ENCODE measurements at places on chromosomes 11 and 22.

DNA sequence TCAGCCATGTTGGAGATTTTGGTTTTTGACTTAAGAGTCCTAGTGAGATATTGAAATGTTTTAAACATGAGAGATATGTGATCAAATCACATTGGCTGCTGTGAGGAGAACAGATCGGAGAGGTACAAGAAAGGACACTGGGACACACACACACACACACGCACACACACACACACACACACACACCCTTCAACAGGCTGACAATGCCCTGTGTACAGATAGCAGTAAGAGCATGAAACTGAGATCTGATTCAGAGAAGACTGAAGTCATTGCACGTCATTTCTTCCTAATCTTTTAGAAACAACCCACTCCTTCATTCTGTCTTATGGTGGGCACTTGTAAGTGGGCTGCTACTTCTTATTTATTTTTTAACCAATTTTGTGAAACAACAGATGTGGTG, 200.5 kb upstream of the E2F8 start:
- no peak for DNase-seq

DNA sequence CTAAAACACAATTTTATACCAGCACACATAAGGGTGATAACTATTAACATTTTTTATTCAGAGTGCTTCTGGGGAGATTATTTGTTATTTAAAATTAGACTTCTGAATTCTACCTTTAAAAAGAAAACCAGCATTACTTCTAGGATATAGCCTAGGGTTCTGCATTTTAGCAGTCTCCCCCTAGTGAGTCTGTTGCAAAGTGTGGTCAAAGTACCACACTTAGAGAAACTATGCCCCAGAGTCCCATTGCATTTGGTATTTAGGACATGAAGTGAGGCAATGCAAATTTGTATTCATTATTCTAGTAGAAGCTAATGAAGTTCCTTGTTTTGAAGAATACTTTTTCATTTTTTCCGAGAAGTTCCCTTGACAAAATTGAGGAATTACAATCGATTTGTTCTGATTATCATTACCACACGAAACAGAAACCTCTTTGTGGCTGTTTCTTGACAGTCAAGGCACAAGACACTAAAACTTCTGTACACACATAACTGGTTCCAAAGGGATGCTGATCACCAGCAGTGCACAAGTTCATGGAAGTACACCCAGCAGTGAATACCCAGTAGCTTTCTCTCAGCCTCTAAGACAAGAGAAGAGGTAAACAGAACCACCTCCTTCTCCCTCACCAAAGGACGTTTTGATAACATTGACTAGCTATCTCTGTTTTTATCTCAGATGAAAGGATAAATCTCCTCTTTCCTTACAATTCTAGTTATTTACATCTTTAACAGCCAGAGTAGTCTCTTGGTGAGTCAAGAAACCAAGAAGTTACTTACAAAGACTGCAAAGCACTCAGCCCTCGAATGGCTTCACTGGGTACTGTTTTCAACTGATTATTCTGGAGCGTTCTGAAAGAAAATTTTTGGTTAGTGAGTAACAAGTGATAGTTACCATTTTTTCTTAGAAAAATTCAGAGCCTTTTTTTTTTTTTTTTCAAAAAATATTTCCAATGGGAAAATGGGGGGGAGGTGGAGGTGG, 27.6 kb upstream of the CCDC34 start:
- DNase-seq = no peak

- peak; percentile 33 for DNase-seq
Observed at GRCh38 chr11:13761250-13761649, 92.8 kb downstream of the FAR1 start.

DNA sequence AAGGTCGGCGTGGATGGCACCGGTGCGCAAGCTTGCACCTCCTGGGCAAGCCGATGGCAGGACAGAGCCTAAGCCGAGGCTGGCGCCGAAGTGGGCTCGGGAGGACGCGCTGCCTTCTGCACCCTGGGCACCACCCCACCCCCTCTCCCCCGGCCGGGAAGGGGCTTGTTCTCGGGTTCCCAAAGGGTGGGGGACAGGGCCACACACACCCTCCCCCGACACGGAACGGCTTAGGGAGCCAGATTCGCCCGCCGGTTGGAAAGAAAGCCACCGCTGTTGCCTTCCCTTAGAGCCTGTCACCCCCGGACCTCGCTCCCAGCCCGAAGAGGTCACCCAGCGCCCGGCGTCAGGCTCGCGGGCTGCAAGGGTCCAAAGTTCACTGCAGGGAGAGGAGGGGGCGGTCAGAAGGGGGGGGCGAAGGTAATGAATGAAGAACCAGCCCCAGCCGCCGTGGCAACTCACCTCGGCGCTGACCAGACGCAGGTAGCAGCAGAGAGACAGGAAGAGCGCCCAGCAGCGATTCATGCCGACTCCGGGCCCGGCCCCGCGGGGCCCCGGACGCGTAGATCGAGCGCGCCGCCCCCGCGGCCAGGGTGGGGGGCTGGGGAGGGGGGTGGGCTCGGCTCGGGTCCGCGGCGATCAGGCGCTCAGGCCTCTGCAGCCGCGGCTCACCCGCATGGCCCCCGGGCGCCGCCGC, 1.2 kb downstream of the PDGFB start:
- DNase-seq = no peak

DNA sequence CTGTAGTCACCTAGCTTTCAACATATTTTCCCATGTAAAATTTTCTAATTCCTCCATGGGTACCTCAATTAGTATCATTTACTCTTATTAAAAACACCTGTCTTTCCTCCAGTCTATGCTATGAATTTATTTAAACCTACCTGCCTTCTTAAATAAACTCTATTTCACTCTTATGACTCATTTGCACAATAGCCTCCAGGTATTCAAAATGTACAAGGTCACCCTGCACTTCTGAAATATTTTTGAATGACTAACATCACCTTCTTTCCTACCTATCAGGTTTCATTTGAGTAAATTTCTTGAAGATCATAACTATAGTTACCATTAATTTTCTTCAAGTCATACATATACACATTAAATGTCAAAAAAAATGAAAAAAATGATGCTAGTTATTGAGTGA, 939.7 kb downstream of the DLG2 start:
- no peak for DNase-seq

GRCh38 chr11:107252429-107253161, 205.0 kb downstream of the CWF19L2 start:
- DNase-seq = no peak

DNA sequence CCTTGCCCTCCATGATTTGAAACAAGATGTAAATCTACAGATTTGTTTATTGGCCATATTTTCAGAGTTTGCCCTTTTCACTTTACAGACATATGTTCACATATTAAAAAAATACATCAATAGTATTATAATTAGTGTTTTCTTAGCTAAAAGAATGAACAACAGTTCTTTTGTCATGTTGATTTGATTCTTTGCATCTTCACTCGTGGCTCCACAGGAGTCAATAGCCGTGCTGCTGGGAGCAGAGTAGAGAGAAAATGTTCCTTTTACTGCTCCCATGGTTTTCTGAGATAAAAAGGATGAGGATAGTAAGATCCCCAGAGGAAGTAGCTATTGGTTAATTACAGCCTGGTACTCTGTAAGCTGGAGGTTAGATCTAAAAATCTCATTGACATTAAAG, 151.2 kb downstream of the PGR start:
- no peak for DNase-seq

DNA sequence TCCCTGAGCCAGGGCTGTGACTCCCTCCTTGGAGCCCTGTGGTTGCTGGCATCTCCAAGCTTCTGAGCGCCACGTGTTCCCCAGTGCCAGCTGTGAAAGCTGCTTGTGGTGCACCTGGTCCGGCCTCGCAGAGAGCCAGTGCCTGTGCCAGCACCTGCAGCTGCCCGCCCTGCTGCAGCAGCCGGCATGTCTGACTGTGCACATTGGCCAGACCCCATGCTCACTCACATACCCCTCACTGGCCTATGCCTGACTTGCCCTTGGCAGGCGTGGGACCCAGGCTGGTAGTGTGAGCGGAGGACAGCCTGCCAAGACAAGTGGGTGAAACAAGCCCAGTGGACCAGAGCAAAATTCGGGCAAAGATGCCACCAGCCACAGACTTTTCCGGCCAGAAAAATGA, 9.8 kb downstream of the MRPL48 start:
- no peak for DNase-seq

DNA sequence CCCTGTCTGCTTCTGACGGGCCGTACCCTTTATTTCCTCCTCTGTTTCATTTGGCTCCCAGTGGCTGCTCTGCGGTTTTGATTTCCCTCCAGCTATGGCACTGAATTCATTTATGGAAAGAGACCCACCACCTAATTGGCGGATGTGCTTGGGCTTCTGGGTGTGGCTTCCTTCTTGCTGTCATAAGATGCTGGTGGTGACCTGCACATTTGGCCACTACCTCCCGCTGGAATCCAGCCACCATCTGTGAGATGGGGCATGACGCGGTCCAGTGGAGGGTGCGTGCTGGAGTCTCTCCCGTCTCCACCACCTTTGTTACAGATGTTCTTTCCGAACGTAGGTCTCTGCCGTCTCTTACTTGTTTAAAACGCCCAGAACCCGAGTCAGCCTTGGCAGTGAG, 47.7 kb upstream of the FADD start:
- DNase-seq = no peak

GRCh38 chr11:46671958-46672315, 28.5 kb downstream of the ARHGAP1 start:
- DNase-seq = no peak

GRCh38 chr22:20106849-20107237, 9.1 kb upstream of the RANBP1 start:
- DNase-seq = no peak

GRCh38 chr11:92224054-92224406, 588 bp upstream of the FAT3 start:
- DNase-seq = no peak

GRCh38 chr22:25888399-25889054, 146.5 kb downstream of the MYO18B start:
- no peak for DNase-seq

DNA sequence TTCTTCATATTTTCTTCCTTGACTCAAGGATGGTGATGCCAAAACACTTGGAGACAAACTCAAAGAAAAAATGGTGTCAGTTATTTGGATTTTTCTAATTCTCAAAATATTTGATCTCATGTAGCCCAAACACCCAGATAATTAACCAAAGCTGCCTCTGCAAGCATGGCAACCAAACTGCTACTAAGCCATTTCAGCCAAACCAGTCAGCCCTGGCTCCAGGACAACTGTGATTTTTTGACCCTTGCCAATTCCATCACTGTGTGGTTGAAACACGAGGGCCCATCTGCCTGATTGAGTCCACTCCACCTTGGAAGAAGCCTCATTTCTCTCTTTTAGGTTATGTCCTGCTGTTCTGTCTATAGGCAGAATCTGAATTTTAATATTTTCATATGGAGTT, 277.4 kb downstream of the BLID start:
- no peak for DNase-seq

DNA sequence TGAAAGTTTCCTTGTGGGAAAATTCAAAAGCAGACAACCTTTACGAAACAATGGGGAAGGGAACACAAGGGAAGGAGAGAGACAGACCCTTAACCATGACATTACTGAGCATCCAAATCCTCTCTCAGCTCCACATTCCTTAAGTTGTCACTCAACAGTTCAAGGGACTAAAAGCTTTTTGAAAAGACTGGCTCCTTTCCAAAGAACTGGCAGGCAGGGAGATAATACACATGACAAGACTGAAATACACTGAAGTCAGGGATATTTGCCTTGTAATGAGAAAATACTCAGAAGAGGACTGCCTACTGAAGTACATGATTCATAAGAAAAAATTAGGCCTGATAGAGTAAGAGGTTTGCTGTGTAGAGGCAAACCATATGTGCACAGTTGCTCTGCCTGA, 69.1 kb downstream of the SMCO4 start:
- no peak for DNase-seq

DNA sequence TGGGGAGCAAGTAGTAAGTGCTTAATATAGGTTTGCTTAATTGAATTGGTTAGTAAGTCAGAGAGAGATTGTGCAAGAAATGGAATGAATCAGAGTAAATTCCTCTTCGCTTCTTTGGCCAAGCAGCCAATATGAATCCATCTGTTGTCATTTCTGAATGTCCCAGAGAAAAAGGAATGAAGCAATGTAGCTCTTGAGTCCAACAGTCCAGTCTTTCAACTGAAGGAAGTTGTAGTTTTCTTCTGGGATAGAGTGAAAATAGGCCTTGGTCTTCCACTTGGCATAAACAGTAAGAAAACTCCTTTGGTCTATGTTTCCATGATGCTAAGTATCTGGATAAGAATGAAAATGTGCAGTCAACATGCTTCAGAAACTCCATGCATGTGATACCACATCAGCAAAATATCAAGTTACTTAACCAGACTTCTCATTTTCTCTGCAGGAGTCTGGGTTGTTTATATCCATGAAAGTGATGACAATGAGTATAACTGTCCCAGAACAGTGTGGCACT, 1.8 kb upstream of the FIBIN start:
- peak; percentile 79 for DNase-seq

DNA sequence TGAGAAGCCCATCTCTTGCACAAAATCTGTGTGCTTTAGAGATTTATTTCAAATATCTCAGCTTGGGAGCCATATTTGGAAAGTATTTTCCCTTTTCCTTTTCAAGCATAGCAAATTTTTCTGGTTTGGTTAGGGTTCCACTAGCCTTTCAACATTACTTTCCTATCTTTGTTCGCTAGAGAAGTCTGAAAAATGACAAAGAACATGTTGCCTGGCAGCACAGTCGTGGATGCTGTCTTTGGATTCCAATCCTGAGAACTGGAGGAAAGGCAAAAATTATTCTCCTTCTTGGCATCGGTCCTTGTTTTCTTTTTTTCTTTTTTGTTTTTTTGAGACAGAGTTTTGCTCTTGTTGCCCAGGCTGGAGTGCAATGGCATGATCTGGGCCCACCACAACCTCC, 6.9 kb upstream of the MTCH2 start:
- DNase-seq = no peak

DNA sequence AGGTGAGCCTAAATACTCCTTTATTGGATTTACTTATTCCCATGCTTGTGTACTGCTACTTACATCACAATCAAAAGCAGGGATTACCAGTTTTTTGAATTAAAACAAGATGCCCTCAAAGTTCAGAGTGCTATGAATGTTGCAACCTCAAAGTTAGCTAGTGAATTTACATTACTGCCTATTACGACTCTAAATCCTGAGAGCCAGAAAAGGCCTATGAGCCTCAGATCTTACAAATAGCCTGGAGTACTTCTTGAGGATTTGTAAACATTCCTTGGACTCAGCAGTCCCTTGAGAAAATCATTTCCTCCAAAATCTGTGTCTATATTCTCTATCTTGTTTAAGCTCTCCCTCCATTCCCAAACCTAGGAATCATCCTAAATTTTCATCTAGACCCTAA, 25.5 kb downstream of the CHORDC1 start:
- no peak for DNase-seq

- no peak for DNase-seq
Observed at GRCh38 chr11:104784684-104785460, 113.4 kb downstream of the CASP12 start.

DNA sequence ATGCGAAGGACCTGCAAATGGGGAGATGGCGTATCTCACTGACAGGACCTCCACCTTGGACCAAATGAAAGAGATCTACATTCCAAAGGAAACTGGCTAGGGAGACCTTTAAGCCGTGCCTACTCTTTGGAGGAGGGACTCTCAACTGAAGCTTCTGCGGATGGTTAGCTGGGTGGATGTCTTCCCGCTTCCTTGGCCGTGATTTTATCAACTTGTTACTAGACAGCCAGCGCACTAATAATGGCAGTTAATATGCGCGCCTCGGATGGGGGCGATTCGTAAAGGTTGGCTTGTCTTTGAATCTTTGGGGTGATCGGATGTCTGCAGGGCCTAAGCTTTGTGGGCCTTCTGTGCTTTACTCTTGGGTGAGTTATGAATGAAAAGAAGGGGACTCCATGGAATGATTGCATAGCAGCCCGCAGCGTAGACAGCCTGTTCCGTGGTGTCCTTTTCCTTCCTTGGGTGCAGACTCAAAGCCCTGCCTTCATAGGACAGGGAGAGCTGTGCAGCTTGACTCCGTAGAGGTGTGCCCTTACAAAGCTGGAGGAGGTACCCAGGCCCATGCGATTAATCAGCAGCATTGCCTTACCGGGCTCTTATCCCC, 1.5 kb downstream of the ZNRF3 start:
- DNase-seq = no peak
